IMR-90 (cell line): ENCODE measurements at places on chromosomes 5 and 9. TPM values are rescaled to one million over a fixed set of nuclear protein-coding genes. Genes with fewer than 3 reads are reported as not detected.

Gene SPATA31E1
- 0.03 and 0.04 TPM in 2 replicates for polyA plus RNA-seq

Gene INSL6
- not detected in 2 replicates for polyA plus RNA-seq

Gene CDH9
- polyA plus RNA-seq = not detected in 2 replicates

Gene C9orf50
- polyA plus RNA-seq = 0.09 and 0.20 TPM in 2 replicates

Gene SLC22A4
- polyA plus RNA-seq = 2.5 and 2.6 TPM in 2 replicates

Gene SARDH
- polyA plus RNA-seq = 7.5 and 8.5 TPM in 2 replicates

Gene TMCO6
- polyA plus RNA-seq = 7.2 and 10.6 TPM in 2 replicates

Gene IFNA2
- polyA plus RNA-seq = not detected in 2 replicates

Gene SHISAL2B
- polyA plus RNA-seq = not detected in 2 replicates

Gene LCN9
- not detected in 2 replicates for polyA plus RNA-seq

- no peak for DNase-seq
These were observed 91.1 kb downstream of the SNCAIP start for GRCh38 chr5:122402955-122403685.

DNA sequence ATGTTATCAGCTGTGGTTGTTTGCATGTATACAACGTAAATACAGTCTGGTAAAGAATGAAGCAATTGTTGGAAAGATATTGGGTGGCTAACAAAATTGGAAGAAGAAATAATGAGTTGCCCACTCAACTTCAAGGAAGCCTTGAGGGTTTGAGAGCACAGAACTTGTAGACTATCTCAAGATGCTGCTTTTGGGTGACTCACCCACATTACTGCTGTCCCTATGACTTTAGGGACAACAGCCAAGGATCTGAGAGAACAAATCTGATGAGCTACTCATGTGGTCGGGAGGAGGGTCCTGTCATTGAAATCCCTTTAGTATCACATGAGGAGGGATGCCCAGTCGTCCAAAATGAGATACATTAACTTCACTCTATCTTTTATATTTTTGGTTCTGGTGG is 261.8 kb downstream of the GAS1 start:
- DNase-seq = peak; percentile 34

GRCh38 chr5:159030357-159030756 is 69.4 kb downstream of the EBF1 start:
- no peak for DNase-seq

- DNase-seq = no peak
These were observed 624.2 kb downstream of the PRR16 start for GRCh38 chr5:121088341-121088740.

- no peak for DNase-seq
These were observed 43.9 kb downstream of the BOD1 start for GRCh38 chr5:173572431-173573125.

DNA sequence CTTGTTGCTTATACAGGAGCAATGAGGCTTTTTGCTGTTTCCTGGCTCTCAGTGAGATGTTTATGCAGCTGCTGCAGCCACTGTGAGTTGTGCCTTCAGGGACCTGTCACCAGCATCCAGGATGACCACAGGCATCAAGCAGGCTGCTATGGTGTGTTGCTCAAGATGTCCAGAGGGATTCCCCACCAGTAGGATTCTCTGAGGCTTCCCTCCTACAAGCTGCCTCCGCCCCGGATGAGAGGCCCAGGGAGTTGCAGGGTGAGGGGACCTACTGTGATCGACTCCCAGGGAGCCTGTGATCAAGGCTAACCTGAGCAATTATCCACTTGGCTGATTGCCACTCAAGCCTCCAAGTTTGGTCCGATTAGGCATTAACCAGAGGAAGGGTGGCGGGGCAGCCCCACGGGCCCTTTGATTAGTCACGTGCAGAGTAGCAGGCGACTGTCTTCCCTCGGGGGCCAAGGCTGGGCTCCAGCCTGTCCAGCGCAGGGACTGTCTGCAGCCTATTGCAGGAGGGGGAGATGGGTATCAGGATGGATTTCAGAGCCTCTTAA is 1.8 kb upstream of the FAT2 start:
- DNase-seq = no peak

- DNase-seq = peak; percentile 46
These were observed 5.9 kb downstream of the FKBP15 start for GRCh38 chr9:113215132-113215531.

DNA sequence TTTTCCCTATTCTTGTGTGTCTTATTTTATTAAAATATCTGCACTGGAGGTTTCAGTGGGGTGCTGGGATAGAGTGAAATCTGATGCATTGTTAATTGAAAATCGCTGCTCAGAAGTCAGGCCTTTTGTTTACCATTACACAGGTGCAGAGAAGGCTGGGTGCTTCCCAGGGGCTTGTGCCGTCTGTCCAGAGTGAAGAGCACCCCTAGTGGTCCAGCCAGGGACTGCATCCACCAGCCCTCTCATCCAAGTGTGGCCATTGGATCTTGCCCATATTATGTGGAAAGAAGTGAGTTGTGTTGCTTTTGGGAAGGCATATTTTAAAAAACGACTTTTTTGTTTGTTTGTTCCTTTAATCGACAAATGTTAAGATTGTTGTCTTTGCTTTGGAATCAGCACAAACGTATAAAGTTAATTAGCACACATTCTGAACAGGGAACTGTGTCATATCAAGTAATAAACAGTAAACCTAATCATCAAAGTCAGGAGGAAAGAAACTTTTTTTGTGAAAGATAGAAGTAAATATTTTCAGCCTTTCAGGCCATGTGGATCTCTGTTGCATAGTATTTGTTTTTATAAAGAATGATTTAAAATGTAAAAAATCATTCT is 315.6 kb downstream of the MTRR start:
- peak; percentile 28 for DNase-seq

- DNase-seq = no peak
These were observed 52.9 kb downstream of the RASGEF1C start for GRCh38 chr5:180156141-180156540.

DNA sequence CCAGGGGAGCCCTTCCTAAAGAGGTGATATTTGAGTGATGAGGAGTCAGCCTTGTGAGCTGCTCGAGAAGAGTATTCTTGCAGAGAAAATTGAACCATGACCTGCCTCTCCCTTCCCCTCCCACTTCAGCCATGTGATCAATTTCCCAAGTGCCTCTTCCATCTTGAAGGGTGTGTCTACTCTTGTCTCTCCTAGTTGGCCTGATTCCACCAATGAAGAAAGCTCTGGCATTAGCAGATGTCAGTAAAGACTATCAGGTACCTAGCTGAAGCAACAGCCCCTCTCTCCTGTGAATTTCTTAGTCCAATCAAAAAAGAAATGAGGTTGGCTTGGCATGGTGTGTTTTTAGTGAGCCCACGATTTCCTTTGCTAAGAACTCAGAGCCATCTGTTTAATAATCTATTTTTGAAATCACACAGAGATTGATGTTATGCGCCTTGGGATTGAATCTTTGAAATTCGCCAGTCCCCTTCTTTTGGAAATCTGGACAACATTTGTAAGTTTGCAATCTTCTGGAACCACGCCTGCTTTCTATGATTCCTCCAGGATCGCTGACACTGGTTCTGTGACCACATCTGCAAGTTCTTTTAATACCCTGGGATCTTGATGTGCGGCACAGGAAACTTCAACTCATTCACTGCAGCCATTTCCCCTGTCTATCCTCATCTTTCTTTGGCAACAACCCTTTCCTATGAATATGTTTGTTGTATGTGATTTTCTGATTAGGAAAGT is 404.6 kb downstream of the DMRT2 start:
- no peak for DNase-seq

DNA sequence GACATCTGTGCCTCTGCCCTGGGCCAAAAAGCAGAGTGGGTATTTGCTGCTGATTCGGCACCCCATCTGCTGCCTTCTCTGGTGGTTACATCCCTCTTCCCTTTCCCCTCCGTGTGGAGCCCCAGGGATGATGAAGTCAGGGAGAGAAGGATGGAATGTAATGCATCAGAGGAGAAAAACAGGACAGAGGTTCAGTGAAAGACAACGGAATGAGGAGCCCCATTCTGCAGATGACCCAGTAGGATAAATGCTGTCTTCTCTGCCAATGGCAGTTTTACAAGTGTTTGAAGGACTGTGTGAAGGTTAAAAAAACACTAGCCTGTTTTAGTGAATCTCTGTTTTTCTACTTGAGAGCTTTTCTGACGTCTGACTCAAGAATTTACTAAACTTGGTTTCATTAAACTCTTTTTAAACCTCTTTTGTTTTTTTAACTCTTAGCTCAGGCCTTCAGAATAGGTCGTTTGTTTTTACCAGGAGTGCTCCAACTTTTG is 86.3 kb downstream of the NLN start:
- peak; percentile 10 for DNase-seq

GRCh38 chr5:34496701-34497469 is 159.2 kb upstream of the RAI14 start:
- DNase-seq = no peak

DNA sequence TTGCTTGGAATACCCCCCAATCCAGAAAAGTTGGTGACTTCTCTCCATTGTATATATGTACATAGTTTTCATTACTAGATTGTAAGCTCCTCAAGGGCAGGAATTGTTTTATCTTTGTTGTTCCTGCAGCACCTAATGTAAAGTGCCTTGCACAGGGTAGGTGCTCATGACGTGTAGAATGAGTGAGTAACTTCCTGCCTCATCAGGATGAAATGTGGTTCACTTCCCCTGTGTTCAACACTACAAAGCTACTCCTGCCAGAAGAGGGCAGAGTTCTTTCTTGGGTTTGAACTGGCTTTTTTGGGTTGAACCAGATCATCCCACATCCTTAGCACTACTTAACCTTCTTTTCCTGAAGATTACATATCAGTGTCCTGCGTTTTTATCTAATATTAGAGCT is 23.9 kb downstream of the GTF3C4 start:
- peak; percentile 25 for DNase-seq

DNA sequence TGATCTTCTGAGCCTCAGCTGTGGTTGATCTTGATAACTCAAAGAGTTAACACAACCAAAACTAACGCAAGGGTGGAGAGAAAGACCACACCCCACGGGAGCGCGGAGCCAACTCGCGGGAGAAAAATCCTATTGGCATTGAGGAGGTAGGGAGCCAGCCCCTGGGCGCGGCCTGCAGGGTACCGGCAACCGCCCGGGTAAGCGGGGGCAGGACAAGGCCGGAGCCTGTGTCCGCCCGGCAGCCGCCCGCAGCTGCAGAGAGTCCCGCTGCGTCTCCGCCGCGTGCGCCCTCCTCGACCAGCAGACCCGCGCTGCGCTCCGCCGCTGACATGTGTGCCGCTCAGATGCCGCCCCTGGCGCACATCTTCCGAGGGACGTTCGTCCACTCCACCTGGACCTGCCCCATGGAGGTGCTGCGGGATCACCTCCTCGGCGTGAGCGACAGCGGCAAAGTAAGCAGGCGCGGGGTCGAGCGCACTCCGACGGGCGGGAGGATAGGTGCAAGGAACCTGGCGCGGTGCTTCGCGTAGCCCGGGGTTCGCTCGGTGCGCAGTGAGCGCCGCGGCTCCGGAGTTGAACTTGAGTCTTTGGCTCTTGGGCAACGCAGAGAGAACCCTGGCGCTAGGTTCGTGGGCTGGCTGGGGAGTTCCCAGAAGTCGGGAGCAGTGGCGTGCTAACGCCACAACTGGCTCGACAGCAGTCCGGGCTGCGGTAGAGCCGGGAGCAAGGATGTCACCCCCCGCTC is at the start of gene GDA:
Gene GDA (plus strand): TSS at position 210 of the 745 bp plus-strand sequence. CDS start 120 bp downstream, at position 330.
- DNase-seq = no peak

GRCh38 chr5:181199881-181200638 is 4.9 kb downstream of the TRIM7 start:
- DNase-seq = no peak

GRCh38 chr5:129461711-129462332 is 1.7 kb downstream of the ADAMTS19 start:
- no peak for DNase-seq

- DNase-seq = no peak
These were observed 974 bp upstream of the SLC12A2 start for GRCh38 chr5:128082551-128083032.

DNA sequence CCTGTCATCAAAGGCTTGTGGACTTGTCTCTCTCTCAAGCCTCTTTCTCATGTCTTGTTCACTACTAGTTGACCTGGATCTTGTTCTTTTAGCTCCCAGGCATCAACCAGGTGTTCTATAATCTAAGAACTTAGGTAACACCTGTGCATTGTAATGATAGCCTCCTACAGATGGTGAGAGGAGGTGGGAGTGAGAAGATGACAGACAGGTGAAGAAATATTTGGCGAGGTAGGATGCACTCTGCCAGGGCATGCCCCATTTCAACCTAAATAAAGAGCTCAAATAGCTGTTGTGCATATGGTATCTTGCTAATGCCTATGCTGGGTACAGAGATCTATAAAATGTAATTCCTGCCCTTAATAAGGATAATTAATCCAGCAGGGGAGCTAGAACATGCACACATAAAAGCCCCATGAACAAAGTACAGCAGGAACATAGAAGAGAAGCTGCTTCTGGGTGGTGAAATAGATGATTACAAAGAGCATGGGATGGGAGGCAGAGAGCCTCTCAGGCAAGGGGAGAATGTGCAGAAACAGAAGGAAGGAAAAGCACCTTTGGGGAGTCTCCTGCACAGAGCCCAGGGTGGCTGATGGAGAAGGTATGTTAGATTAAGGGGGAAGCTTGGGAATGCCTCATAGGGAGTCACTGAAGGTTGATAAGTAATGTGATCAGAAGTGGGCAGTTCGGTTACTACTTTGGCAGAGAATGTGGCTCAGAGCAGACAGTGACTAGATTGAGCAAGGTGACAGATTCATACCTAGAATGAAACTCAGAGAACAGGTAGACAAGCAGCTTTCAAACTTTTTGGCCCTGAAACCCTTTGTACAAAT is 28.0 kb upstream of the PLIN2 start:
- no peak for DNase-seq

DNA sequence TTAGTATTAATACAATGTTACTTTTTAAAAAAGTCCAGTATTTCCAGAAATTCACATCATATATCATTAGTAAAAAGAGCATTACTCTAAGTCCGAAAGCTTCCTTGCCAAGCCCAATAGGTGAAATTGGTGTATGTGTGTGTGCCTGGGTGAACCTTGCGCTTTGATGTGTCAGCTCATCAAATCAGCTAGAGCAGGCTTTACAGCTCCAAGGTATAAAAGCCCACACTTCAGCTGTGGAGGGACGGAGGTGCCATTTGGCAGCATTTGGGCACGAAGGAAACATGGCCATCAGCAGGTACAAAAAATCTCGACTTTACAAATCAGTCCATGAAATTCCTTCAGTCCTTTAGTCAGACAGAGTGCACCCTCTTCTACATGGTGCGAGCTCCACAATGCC is 76.5 kb upstream of the IL7R start:
- no peak for DNase-seq

- DNase-seq = no peak
These were observed 65.0 kb downstream of the C9orf152 start for GRCh38 chr9:110142868-110143481.

- peak; percentile 79 for DNase-seq
These were observed 160.1 kb upstream of the CDKN2B start for GRCh38 chr9:22169243-22169642.
